IPS DF 6.9 (cell line): ENCODE measurements at places on chromosomes 1 and 21.
A peak's percentile ranks its signal among the peaks of the same experiment; 100 is the strongest.

DNA sequence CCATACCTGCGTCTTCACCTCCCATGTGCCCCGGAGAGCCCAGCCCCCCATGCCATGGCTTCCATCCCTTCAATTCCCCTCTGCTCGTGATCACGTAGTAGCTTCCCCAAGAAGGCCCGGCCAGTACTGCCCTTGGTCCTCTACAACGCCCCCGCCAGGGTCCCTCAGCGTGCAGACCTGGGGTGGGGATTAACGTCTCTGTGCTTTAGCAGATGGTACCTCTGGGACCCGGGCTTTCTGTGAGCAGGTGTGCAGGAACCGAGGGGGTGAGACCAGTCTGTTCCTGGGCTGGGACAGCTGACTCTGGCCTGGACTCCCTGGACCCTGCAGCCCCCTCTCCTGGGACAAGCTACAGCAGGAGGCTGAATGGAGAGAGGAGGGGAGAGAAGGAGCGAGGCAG is 1.2 kb downstream of the PLCH2 start:
- H3K36me3 ChIP-seq, result no peaks in the 10 kb centered on the region
- no peaks in the 10 kb centered on the region for H3K27me3 ChIP-seq
- no peak for DNase-seq
- H3K4me3 ChIP-seq, result no peak overlapping the region

DNA sequence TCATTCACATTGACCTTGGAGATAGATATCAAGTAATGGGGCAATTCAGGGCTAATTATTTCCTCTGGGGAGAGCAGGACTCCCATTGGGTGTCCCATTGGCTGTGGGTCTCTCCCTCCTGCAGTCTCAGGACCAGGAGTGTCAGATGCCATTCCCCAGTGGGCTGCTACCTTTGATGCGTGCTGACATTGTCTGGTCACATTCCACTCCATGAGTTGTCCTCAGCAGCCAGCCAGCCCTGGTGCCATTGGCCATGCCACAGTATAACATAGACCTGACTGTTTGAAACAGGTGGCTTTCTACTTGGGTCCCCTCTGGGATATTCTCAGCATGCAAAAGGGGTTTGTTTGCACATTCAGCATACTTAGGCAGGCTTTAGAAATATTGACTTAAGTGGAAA is 118.5 kb downstream of the MRPS6 start:
- H3K4me3 ChIP-seq, result no peak overlapping the region
- no peaks in the 10 kb centered on the region for H3K36me3 ChIP-seq
- H3K4me1 ChIP-seq, result peaks cover 2% of the 10 kb centered on the region

DNA sequence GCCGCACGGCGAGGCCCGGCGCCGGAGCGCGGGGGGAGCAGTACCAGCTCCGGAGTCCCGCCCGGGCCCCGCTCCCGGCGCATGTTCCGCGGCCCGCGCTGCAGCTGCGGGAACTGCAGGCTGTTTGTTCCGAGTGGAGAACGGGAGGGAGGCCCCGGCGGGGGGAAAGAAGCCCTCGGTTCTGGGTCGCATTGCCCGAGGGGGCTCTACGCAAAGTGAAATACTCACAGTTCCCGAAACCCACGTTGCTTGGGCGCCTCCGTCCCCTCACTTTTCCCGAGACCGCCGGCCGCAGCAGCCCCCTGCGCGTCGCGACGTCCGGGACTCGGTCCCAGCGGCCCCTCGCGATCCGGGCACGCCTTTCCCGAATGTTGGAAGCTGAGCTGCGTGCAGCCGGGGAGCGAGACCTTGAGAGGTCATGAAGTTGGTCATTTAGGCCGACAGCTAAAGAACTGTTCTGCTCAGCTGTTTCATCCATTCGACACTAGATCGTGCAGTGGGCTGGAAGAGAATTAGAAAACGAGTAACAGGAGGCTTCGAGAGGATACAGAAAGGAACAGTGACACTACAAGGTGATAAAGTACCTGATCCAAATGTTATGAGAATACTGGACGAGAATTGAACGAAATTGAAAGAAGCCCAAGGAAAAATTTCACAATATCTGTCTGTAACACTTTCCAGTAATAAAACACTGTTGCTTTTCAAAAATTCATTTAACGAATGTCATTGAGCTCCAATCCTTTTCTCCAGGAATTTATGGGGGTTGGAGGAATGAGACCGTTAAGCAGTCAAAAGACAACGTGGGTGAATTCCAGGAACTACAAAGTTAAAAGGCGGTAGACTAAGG is 657 bp upstream of the LIN9 start:
- no peak for DNase-seq
- peak overlapping the region; percentile 81 for H3K4me3 ChIP-seq
- no peaks in the 10 kb centered on the region for H3K36me3 ChIP-seq
- H3K4me1 ChIP-seq, result 0 out of 2 replicates have a peak, but pooled peaks cover 2% of the 10 kb centered on the region

DNA sequence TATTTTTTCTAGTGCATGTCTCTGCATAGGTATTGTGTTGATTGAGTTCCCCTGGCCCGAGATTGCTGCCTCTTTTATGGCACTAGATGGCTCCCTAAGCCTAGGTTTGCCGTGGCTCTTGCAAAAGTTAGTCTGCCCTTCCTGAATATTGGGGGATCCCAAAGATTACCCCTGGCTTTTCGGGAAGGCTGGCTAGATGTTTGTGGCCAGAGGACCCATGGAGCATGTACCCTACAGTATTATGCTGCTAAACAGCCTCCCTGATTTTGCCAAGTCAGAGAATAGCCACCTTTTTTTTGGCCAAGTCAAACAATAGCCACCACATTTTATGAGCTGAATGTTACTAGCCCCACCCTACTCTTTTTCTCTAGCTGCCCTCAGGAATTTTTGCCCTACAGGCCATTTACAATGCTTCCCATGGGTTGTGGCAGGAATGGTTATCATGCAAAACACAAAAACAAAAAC is 343.2 kb downstream of the OLFM3 start:
- H3K27me3 ChIP-seq, result no peaks in the 10 kb centered on the region
- no peak overlapping the region for H3K27ac ChIP-seq
- no peaks in the 10 kb centered on the region for H3K36me3 ChIP-seq
- no peak overlapping the region for H3K4me3 ChIP-seq
- peak; percentile 60 for DNase-seq

DNA sequence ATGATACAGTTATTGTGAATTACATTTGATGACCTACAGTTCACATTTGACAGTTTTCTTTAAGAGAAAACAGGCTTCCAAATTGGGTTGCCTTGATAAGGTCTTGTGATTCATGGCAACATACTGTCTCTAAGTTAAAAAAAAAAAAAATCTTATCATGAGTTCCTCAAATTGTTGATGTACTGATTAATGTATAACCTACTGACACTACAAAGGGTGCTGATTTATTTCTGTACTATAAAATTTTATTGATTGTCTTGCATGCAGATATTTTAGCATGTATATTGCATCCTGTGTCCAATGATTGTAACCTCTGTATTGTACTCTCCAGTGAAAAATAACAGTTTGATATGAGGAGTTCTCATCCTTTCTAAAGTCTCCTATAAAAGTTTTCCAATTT is 197.3 kb upstream of the IVNS1ABP start:
- no peak overlapping the region for H3K4me3 ChIP-seq
- no peak overlapping the region for H3K27ac ChIP-seq
- no peaks in the 10 kb centered on the region for H3K36me3 ChIP-seq
- H3K4me1 ChIP-seq, result no peaks in the 10 kb centered on the region
